Heart right ventricle (tissue), 16 donors: ENCODE measurements at places on chromosomes 2 and 18. TPM values are rescaled to one million over a fixed set of nuclear protein-coding genes. Genes with fewer than 3 reads are reported as not detected.

Gene PSMA8
- not detected for total RNA-seq

Gene DPP4
- total RNA-seq = 1.7 TPM

Gene CHRNG
- not detected for total RNA-seq

Gene SLC9A4
- total RNA-seq = 0.07 TPM

Gene TCF23
- total RNA-seq = 0.13 TPM

Gene C2orf80
- total RNA-seq = not detected

Gene MRO
- 4.0 TPM for total RNA-seq

Gene ALPG
- total RNA-seq = not detected

Gene RPRM
- not detected for total RNA-seq

Gene HADHB
- total RNA-seq = 875 TPM

Gene ABCG5
- not detected for total RNA-seq

Gene CD226
- 1.7 TPM for total RNA-seq

Gene ALLC
- not detected for total RNA-seq

Gene KCNIP3
- 5.5 TPM for total RNA-seq

Gene SKOR2
- not detected for total RNA-seq

Gene SERPINB13
- not detected for total RNA-seq

Gene AGXT
- total RNA-seq = not detected

Gene MEP1B
- total RNA-seq = not detected

Gene IHH
- total RNA-seq = not detected

Gene KIAA1328
- 4.9 TPM for total RNA-seq

Gene CELF4
- total RNA-seq = 0.62 TPM

Gene FOXD4L1
- total RNA-seq = 0.09 TPM

Gene RUFY4
- not detected for total RNA-seq

Gene EPB41L3
- total RNA-seq = 2.9 TPM

Gene OR6B2
- total RNA-seq = not detected

Gene REL
- 7.0 TPM for total RNA-seq

Gene KCNG2
- total RNA-seq = not detected

Gene ELOA2
- total RNA-seq = not detected

Gene INHA
- total RNA-seq = 2.0 TPM

Gene PKDCC
- total RNA-seq = 27.9 TPM

Gene MYOM1
- total RNA-seq = 1,331 TPM

Gene BOK
- total RNA-seq = 2.4 TPM

Gene DGKD
- 79.5 TPM for total RNA-seq

Gene AMER3
- not detected for total RNA-seq

Gene UGT1A9
- total RNA-seq = not detected

Gene ABCG8
- total RNA-seq = not detected

Gene TMEFF2
- total RNA-seq = 0.17 TPM

Gene NT5DC4
- total RNA-seq = not detected

Gene SGO2
- total RNA-seq = 0.75 TPM

Gene TMSB10
- total RNA-seq = 1,060 TPM

Gene ALK
- total RNA-seq = 0.08 TPM

Gene INHBB
- 1.6 TPM for total RNA-seq

Gene PPP1R1C
- 45.5 TPM for total RNA-seq

Gene MAPK4
- 34.2 TPM for total RNA-seq
